ENCODE measurements at places on chromosomes 11 and 22.

- DNase-seq = no peak
Measured at GRCh38 chr11:67356387-67356863, 3.1 kb upstream of the POLD4 start.

DNA sequence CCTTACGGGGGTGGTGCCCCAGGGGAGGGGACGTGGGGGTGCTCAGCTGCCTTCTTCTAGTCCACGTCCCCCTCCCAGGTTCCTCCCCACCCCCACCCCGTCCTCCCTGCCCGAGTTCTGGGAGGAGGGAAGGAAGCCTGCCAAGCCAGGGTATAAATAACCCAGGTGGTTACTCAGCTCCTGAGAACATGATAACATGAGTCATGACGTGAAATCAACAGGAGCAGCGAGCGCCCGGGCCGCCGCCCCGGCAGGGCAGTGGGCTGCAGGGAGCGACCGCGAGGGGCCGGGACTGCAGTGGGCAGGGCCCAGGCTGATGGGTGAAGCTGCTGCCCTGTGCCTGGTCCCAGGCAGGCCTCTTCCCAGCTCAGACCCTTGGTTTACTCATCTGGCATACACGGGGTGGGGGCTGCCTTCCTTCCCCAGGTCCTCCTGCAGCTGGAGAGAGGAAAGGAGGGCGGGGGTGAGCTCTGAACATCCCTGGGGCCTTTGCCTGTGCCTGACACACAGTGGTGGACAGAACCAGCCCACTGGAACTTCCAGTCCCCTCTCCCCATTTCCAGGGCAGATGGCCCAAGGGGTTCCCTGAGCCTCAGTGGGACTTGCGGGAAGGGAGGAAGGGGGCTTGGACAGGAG lies 8.8 kb upstream of the PDGFB start:
- DNase-seq = no peak

- no peak for DNase-seq
Measured at GRCh38 chr11:116857936-116858335, 20.5 kb upstream of the APOA1 start.

- no peak for DNase-seq
Measured at GRCh38 chr11:69166218-69167115, 10.7 kb downstream of the SMIM38 start.

- DNase-seq = no peak
Measured at GRCh38 chr11:85825616-85826015, 14.7 kb upstream of the SYTL2 start.

DNA sequence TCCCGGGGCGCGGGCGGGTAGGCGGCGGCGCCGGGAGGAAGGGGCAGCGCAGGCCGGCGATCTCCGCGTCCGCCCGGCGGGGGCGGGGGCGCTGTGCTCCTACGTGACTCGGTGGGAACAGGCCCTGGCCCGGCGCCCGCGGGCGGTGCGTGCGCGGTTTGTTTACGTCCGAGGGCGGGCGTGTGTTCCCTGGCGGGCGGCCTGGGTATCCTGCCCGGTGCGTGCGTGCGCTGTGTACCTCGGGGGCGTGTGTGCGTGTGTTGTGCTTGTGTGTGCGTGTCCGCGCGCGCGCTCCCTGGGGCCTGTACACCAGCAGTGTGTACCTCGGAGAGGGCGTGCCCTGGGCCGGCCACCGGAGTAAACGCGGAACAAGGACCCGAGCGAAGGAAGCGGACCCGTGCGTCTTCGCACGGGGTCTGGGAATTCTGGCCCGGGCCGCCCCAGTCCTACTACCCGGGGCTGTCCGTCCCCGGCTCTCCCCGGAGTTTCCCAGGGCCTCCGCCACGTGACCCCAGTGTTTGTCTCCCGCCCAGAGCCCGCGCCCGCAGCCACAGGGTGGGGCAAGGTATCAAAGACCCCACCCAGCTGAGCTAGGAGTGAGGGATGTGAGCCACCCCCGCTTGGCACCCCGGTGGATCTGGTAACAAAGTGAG lies 769 bp downstream of the MAFF start:
- DNase-seq = peak; percentile 43

- DNase-seq = no peak
Measured at GRCh38 chr11:116500947-116501602, 271.7 kb downstream of the BUD13 start.

DNA sequence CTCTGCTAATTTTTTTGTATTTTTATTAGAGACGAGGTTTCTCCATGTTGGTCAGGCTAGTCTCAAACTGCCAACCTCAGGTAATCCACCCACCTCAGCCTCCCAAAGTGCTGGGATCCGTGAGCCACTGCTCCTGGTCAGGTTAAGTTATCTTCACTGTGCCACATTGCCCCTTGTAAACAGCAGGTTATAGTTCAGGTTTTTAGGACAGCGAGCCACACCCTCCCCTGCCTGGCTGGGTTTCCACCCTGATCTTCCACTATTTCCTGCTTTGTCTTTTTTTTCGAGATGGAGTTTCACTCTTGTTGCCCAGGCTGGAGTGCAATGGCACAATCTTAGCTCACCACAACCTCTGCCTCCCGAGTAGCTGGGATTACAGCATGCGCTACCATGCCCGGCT lies 16.1 kb downstream of the ACO2 start:
- DNase-seq = no peak

DNA sequence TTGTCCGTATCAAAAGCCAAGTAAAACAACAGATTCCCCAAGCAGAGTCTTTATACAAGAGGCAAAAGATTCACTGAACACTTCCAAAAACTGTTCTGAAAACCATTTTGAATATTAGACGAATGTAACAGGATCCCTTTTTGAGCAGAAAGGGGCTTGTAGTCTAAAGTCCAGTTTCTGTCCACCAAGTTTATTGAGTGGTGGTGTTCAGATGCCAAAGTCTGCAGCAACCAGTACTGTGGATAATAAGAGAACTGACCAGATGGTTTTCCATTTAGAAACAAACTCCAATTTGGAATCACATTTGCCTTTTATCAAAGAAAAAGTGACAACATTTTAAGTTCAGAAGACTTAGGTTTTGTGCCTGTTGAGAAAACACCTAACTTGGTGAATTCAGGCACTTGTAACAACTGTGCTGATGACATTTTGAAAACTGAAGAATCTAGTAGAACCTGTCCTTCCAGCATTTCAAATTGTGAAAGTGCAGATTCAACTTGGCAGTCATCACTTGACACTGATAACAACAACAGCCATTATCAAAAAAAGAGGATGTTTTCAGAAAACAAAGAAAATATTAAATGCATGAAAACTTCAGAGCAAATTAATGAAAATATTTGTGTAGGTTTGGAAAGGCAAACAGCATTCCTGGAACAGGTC lies 217.1 kb downstream of the CSNK2A3 start:
- no peak for DNase-seq

DNA sequence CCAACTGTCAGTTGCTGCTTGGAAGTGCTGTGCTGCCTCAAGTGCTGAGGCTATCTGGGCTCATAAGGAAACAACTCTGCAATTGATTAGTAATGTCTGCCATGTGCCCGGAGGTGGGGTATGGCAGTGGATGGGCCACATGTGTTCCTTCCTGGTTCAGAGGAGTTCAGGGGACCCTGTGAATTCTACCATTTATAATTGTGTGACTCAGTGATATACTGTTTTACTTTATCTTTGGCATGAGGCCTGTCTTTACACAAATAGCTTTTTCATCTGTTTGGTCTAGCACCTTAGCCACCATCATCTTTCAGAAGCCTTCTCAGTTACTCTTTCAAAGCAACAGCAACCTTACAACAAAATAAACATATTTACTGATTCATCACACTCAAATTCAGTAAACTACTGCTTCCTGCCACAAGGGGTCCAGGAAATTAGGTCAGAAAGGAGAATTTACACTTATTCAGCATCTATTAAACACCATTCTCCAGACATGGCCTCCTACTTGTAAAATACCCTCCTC lies 20.9 kb downstream of the DKK3 start:
- DNase-seq = no peak

DNA sequence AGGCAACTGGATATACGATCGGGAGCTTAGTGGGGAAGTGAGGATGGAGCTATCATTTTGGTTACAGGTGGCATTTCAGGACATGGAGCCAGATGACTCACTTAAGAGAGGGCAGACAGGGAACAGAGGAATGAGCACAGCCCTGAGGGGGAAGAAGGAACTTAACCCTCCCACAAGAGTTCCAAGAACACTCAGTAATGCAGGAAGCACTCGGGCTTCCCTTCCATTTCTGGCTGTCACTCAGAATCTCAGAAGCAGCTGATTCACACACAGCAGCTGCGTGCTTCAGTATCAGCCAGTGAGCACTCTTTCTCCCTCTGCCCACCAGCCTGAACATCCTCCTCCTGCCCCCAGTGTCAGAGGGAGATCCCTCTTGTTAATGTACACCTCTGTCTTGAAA lies 34.8 kb downstream of the EFCAB6 start:
- no peak for DNase-seq

Measured in DND-41 (cell line).